AG10803 (cell line): ENCODE measurements at places on chromosomes 6 and 20.

DNA sequence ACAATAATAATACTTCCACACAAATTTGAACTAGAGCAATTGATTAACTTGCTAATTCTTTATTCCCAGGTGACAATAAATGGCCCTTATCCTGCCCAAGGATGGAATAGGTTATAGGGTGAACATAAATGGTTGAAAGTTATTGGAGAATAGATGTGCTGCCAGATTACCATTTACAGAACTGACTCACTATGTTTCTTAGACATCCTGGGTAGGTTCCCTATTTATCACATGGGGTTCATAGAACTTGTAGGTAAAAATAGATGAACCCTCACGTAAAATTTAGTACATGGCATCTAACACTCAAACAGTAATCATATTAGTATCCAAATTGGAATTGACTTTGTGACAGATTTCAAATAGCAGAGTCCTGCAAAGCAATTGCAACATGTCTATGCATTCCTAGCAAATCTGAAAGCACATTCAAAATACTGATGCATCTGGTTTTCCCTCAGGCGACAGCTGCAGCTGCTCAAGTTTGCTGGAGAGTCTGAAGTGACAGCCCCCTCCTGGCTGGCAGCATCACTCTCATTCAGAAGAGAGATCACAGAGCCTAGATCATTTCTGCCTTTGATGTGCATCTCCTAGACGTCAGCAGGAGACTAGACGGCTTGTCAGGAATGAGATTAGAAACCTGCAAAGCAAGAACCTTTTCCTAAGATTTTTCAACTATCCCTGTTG lies 80.2 kb upstream of the RNF217 start:
- DNase-seq: peak; percentile 79

DNA sequence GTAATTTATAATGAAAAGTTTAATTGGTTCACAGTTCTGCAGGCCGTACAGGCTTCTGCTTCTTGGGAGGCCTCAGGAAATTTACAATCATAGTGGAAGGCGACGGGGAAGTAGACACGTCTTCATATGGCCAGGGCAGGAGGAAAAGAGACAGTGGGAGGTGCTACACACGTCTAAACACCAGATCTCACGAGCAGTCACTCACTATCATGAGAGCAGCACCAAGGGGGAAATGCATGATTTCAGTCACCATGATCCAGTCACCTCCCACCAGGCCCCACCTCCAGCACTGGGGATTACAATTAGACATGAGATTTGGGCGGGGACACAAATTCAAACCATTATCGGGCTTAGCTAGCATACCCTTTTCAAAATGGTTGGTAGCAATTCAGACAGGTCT lies 41.2 kb downstream of the EIF2S2 start:
- no peak for DNase-seq

DNA sequence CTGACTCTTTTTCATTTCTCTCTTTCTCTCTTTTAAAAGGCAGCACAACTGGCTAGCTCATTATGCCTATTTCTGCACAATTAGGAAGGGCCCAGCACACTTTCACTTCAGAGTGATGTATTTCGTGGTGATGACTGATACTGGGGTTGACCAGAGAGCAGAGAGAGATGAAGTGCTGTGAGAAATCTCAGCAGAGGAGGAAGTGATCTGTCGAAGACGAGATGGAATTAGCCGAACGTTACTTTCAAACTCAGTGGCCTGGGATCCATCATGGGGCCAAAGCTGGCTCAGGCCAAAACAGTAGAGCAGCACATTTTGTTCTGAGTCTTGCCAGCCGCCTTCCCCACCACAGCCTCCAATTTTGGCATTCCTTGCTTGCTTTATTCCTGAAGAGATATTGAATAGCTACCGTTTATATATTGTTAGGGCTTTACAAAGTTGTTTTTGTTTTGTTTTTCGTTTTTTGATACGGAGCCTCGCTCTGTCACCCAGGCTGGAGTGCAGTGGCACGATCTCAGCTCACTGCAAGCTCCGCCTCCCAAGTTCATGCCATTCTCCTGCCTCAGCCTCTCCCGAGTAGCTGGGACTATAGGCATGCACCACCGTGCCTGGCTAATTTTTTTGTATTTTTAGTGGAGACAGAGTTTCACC lies 213.2 kb upstream of the ECI2 start:
- peak; percentile 37 for DNase-seq

- DNase-seq: no peak
These were observed 228.9 kb downstream of the LAMA2 start for GRCh38 chr6:129111853-129112252.

- DNase-seq: peak; percentile 65
These were observed 83.0 kb downstream of the SCAF8 start for GRCh38 chr6:154815938-154816820.

- DNase-seq: no peak
These were observed 245.5 kb downstream of the TAF4 start for GRCh38 chr20:61819921-61820825.

GRCh38 chr20:21166801-21167200 lies 40.9 kb downstream of the KIZ start:
- DNase-seq: no peak

GRCh38 chr20:24060851-24061590 lies 72.4 kb upstream of the GGTLC1 start:
- no peak for DNase-seq

GRCh38 chr6:106141441-106142237 lies 55.5 kb downstream of the PRDM1 start:
- DNase-seq: no peak

GRCh38 chr20:53814060-53814459 lies 220.4 kb upstream of the ZNF217 start:
- DNase-seq: no peak

GRCh38 chr6:15947436-15947835 lies 181.4 kb upstream of the MYLIP start:
- DNase-seq: no peak

- DNase-seq: peak; percentile 49
These were observed 81.0 kb downstream of the GPX5 start for GRCh38 chr6:28606424-28607391.

GRCh38 chr6:121767211-121767610 lies 331.8 kb downstream of the GJA1 start:
- no peak for DNase-seq
